ENCODE measurements at places on chromosomes 1 and 21.

- DNase-seq = no peak
Measured at GRCh38 chr1:114669562-114670082, at the start of gene DENND2C. TSS of gene DENND2C (minus strand) at chr1:114670049. CDS start at chr1:114625984, 44,065 bp downstream.

DNA sequence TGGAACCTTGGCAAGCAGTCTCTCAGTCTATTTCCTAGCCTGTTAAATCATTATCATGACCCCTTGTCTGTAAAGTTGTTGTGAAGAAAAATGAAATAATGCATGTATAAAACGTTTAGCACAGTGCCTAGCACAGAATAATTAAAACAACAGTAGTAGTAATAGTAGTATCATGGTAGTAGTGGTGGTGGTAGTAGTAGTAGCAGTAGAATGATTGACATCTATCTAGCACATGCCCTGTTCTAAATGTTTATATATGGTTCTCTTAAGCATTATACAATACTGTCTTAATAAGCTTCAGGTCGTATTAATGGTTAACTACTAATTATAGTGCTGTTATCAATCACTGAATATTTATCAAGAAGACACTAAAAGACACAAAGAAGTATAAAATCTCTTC is 46.7 kb downstream of the GPR3 start:
- no peak for DNase-seq

DNA sequence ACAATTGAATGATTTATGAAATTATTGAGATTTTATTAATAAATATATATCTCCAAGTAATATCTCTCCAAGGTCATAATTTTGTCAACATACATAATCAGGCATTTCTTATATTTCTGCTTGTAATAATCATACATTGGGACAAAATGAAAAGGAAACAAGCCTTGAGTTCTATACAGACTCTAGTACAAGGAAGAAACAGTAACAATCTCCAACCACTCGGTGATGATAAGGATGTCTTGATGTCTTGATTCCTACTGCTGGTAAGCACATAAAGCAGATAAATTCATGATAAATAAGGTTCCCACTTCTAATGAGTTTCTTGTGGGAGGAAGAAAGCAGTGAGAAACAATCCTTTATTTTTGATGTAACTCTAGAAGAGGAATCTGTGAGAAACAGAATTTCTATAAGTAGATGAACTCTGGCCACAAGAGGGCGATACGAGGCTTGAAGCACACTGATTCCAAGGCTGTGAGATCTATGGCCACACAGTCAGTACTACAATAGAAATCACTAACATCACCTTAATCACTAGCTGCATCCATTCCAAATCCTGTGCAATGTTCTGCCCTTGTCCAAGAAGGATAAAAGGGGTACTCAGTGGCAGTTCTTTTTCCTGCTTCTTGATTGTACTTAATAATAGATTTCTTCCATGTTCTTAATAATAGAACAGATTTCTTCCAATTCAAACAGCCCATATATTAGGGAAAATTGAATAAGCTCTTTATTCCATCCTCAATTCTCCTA is 41.4 kb upstream of the LRRC8B start:
- peak; percentile 89 for DNase-seq

- no peak for DNase-seq
Measured at GRCh38 chr1:205001162-205001561, 41.9 kb upstream of the CNTN2 start.

GRCh38 chr1:152964536-152964935 is 5.9 kb upstream of the SPRR4 start:
- no peak for DNase-seq
